ENCODE measurements at places on chromosomes 7 and 10.

DNA sequence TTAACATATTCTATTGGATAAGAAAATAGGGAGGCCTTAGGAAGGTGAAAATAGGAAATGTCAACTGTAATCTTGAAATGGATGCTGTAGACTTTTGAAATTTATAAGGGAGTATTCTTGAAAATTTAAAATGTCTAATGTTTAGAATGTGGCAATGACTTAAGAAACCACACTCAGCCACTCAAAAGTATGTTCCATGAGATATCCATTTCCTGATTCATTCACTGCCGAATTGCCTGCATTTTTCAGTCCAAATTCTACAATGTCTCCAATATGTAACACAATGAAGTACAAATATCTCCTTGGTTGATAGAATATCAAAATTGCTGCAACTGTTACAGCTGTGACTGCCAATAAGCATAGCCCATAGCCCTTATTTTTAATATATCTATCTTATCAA, 25.9 kb downstream of the PRKG1 start:
- no peak for DNase-seq

- DNase-seq: no peak
Observed at GRCh38 chr10:45419676-45420025, 45.6 kb downstream of the ALOX5 start.

GRCh38 chr7:37395618-37396259, 52.9 kb downstream of the ELMO1 start:
- DNase-seq: no peak

- DNase-seq: no peak
Observed at GRCh38 chr10:488081-488932, 201.2 kb downstream of the DIP2C start.

DNA sequence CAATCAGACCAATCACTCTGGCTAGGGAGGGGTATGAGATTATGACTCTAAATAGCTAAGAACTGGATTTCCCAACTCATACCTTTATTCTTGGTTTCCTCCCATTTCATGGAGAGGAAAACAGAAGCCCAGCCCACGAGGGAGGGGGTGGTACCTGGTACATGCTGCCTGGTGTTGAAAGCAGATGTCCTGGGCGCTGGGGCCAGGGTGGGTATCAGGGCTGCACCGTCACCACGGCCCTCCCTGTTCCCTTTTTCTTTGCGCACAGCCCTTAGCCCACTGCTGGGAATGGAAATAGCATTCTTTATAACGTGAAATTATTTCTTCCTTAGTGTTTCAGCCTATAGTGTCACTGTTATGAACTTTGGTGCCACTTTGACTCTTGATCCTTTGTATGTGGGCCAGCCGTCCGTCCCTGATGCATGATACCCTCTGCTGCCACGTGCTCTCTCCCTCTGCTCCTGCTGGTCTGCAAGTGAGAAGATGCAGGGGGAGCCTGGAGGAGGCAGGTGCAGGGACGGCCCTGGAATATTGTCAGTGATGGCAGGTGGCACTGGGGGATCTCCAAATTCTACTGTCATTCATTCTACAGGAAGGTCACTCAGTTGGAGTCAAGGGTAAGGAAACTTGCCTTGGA, 158.5 kb downstream of the CDH23 start:
- no peak for DNase-seq

DNA sequence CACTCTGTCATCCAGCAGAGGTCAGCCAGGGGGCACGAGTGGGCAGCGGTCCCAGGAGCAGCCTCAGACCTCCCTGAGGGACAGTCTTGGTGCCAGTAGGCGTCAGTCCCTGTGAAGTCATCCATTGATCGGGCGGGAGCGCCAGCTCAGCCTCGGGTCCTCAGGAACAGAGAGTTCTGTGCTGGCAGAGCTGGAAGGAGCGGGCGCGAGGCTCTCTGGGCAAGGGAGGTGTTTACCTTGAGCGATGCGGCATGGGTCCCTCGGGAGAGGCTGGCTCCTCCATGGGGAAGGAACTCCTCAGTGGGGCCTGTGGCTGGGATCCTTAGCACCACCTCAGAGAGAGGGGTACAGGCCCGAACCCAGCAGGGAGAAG, 101.1 kb upstream of the PPIF start:
- no peak for DNase-seq

DNA sequence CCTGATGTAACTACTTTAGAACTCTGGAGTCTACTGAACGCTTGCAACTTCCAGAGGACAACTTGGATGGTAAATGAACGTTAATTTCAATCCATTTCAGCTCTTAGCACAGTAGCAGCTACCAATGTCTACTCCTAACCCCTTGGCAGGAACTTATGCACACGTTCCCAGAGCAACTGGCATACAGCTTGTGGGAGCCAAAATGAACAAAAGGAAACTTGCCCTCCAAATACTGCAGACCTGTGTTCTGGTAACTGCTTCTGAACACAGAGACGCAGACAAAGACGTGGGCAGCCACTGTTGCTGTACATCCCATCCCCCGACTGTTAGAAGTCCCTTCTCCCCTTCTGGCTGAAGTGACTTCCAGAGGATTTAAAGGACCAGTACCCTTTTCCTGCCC, 61.3 kb downstream of the XPNPEP1 start:
- DNase-seq: no peak

GRCh38 chr10:129495698-129496097, 28.7 kb downstream of the MGMT start:
- DNase-seq: no peak

DNA sequence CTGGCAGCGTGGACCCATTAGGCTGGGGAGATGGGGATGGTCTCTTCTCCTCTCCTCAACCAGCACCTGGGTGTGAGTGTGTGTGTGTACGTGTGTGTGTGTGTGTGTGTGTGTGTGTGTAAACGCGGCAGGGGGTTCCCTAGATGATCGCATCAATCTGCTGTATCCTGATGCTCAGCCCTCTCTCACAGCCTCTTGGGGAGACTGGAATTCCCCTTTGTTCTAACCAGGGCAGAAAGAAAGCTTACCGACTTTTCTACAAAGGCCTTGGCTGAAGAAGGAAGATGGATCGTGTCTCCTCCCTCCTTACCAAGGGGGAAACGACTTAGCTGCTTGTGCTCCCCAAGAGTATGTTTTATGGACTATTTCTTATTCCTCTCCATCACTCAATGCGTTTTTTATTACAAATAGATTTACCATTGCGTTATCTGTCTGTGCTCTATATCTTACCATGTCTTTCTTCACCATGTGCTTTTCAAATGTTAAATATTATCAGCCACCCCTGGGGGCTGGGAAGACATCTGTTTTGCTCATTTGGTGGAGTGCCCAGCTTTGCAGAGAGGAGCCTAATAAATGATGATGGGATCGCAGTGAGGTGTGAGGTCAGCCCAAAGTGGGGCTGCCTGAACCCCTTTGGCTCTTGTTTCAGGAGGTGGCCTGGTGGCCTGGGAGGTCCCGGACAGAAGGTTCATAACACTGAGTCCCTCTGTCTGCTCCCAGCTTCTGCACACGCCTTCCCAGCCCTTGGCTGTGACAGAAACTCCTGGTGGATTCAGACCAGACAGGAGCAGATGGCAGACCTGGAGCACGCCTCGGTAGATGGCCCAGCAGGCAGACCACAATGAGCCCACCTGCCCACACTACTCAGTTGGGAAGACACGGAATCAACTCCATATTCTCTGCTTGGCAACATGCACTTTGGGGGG, 262.0 kb downstream of the PRPF18 start:
- DNase-seq: no peak

DNA sequence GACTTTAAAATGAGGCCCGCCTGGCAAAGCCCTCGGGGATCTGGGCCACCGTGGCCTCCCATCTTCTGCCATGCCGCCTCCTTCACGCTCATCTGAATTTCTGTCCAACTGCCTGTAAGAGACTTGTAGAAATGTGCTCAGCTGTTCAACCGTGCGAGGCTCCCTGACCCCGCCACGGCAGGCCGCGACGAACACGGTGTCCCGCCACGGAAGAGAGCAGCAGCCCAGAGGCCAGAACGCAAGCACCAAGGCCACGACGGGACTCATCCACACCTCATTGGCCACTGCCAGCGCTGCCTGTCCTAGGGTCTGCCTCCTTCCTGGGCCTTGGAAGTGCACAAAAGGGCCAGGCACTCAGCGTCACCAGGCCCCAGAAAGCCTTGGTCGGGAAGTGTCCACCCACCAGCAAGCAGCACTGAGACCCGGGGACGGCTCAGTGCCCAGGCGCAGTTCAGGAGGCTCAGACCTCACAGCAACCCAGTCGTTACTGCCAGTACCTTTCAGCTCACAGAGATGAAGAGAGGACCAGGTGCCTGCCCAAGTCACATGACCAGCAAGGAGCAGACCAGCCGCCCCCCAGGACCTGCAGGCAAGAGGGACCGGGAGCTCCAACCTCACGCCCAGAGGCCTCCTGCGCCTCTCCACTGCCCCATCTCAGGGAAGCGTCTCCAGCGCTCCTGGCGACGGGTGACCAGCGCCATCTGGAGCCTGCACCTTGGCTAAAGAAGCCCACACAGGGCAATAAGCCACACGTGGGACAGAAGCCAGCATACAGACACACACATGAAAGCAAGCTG, 85.9 kb downstream of the MAD1L1 start:
- no peak for DNase-seq

DNA sequence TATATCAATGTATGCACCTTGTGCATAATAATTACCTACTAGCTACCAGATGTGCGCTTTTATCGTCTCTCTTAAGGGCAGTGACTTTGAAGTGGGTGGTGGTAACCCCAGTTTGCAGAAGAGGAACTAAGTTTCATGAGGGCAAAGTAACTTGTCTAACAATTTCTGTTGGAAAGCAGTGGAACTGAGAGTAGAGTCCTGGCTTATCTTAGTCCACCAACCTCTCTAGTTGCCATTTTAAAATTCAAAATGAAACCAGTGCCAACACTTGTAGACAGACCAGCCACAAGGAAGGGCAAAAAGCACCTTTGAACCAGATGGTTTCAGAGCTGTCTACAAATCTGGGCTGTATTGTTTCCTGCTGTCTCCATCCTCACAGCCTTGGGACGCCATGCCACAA, 32.0 kb upstream of the RBM20 start:
- DNase-seq: no peak

GRCh38 chr10:68137171-68137570, 27.9 kb downstream of the MYPN start:
- DNase-seq: no peak

- no peak for DNase-seq
Observed at GRCh38 chr7:21365866-21366624, 61.8 kb upstream of the SP4 start.

GRCh38 chr10:63388421-63389031, 77.3 kb downstream of the JMJD1C start:
- peak; percentile 41 for DNase-seq

- DNase-seq: no peak
Observed at GRCh38 chr10:47357131-47357582, 9.0 kb downstream of the RBP3 start.

DNA sequence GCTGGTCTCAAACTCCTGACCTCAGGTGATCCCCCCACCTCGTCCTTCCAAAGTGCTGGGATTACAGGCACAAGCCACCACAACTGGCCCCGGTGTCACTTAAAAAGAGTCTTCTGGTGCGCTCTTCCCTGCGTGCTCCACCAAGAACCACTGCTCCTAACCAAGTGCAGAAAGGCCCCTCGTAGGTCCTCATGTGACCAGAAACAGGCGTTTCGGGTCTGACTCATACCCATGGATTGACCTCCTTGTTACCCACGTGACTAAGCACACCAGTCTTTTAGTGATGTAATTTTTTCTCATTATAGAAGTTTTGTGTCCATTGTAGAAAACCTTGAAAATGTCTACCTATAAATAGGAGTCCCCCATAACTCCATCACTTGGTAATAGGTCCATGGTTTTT, 13.9 kb downstream of the FKBP6 start:
- no peak for DNase-seq

DNA sequence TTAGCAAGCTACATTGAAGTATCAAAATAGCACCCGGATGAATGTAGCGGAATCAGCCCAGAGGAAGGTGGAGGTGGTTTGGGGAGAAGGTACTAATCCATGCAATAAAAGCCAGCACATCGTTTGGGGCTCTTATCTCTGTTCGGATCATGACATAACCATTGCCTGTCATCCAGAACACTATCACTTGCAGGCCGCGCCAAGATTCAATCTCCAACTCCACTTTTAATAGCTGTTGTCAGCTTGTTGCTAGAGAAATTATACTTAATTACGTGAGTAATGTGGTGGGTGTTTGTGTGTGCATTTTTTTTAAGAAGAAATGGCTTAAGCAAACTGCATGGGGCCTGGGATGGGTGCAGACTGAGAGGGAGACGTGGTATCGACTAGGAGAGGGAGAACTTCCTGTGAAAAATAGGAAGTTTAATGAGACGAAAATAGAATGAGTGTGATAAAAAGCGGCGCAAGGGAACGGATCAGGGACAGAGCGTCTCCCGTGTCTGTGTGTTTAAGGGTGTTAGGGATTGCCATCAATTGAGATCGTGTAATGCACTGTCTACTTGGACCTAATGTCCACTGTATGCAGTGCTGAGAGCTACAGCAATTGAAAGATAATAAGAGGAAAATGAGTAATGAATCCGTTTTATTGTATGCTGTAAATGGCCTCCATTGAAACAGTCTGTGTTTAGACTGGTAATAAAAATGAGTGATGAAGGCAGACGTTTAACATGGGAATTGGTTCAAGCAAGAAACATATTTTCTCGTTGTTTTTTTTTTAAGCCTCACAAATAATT, 27.6 kb upstream of the SFMBT2 start:
- no peak for DNase-seq

DNA sequence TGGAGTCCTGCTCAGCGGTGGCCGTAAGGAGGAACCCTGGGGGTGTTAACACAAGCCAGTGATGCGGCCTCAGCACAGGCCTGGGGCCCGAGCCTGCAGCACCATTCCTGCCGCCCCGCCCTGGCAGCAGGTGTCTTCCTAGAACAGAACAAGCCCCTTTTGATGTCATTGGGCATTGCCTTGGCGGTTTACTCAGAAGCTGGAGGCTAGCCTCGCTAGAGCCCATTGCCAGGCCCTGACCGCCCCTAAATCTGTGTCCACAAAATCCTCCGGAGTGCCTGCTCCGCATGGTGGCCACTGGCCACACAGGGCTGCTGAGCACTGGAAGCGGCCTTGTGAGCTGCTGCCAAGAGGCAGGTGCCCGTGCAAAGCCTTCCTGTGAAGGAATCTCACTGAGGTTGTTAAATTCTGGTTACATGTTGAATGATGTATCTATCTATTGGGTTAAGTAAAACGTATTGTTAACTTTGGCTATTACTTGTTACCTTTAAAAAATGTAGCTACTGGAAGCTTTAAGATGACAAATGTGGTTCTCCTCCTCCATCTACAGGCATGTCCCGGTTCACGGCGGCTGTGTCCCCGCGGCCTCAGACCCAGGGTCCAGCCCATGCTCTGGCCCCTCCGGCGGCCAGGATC, 1.2 kb upstream of the INPP5A start:
- no peak for DNase-seq

- DNase-seq: no peak
Observed at GRCh38 chr10:19014034-19014433, 34.6 kb upstream of the MALRD1 start.

GRCh38 chr10:68096913-68097516, 12.3 kb upstream of the MYPN start:
- no peak for DNase-seq
